CD4-positive, alpha-beta T cell treated with Interleukin-6 at 100 ng/mL for 8 hours (primary cell): ENCODE measurements at places on chromosomes 11 and 22.

GRCh38 chr22:40276996-40277823, 69.1 kb upstream of the ADSL start:
- no peak for DNase-seq

- no peak for DNase-seq
These were observed 134.3 kb downstream of the MN1 start for GRCh38 chr22:27667121-27667843.

- DNase-seq = no peak
These were observed 117.5 kb downstream of the SNX19 start for GRCh38 chr11:130798801-130799200.

GRCh38 chr22:22901578-22902218, 14.1 kb downstream of the IGLL5 start:
- no peak for DNase-seq

DNA sequence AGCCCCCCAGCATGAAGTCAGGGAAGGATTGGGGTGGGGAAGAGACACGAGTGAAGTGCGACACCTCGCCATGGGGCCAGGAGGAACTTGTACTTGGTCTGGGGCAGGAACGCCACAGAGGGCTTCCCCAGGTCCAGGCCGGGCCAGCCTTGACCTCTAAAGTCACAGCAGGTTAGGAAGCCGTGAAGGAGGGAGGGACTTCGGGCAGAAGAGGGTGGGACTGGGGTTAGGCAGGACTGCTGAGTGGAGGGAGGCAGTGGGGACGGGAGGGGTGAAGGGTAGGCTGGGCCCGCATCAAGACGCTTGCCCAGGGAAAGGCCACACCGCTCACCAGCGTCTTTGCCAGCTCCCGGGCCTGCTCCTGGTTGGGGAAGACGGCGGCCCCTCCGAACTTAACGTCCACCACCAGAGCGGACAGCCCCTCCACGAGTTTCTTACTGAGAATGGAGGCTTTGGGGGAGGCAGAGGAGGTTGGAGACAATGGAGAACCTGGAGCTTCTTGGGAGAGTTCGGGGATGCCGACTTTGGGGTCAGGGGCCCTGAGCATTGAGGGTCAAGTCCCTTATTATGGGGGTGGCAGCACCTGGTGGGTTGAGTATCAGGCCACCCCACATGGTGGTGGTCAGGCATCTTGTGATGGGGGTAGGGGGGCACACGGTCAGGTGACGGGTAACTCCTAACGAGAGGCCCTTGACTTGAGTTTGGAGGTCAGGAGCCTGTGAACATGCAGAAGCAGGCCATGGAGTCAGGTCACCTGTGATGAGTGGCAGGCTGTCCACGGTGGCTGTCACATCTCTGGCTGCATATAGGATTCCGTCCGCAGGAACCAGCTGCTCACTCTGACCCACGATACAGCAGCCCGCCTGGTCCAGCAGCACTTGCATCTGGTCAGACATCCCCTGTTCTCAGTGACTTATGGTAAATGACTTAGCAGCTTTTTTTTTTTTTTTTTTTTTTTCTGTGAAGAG, 1.7 kb upstream of the SCO2 start:
- no peak for DNase-seq

GRCh38 chr11:22432291-22433093, 94.3 kb downstream of the SLC17A6 start:
- no peak for DNase-seq

DNA sequence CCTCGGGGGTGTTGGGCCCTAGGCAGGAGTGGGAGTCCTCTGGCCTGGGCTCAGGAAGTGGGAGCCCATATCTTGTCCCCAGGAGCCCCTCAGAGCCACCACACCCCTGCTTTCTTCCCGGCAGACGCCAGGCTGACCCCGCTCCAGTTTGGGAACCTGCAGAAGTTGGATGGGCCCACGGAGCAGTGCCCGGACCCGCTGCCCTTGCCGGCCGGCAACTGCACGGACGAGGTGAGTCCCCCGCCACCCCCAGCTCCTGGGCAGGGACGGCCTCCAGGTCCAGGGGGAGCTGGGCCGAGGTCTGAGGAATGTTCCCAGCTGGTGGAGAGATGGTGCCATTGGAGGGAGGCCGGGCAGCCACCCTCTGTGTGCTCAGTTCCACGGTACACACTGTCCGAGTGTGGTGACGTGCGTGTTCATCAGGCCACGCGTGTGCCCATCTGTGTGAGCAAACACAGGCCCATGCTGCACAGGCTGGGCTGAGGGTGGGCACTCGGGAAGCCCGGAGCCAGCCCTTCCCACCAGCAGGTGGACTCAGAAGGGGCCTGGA, 4.8 kb downstream of the MUC5B start:
- DNase-seq = no peak

GRCh38 chr11:26801601-26802000, 79.7 kb upstream of the SLC5A12 start:
- DNase-seq = no peak

GRCh38 chr11:118652681-118653181, 26.7 kb downstream of the TREH start:
- no peak for DNase-seq

GRCh38 chr11:58616594-58616993, 5.9 kb upstream of the CNTF start:
- DNase-seq = no peak

- no peak for DNase-seq
These were observed 130.8 kb downstream of the WT1 start for GRCh38 chr11:32304521-32304920.

GRCh38 chr11:70913715-70914231, 338.6 kb downstream of the SHANK2 start:
- DNase-seq = no peak

DNA sequence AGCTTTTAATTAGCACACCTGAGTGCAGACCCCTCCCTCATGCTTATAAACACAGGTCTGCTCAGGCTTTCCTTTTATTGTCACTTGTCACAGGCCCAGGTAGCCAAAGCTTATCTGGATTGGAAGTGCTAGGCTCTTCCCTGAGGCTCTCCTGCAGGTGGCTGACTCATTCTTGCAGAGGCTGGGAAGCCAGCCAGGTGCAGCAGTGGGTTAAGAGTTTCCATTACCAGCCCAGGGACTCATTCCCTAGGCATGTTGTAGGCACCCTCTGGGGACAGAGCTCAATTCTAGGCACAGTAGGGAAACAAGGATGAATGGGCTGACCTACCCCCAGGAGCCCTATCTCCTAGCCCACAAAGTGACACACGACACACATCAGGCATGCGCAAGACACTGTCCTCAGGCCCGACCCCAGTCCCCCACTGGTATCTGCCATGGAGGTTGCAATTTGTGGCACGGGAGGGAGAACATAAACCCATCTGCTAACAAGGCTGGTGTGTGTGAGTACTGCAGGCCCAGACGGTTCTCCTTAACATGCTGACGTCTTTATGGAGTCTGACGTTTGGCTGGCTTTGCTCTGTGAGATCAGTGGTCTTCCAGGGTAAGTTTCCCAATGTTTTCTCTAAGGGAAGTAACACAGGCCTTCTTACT, 94.2 kb downstream of the ABTB2 start:
- DNase-seq = no peak

DNA sequence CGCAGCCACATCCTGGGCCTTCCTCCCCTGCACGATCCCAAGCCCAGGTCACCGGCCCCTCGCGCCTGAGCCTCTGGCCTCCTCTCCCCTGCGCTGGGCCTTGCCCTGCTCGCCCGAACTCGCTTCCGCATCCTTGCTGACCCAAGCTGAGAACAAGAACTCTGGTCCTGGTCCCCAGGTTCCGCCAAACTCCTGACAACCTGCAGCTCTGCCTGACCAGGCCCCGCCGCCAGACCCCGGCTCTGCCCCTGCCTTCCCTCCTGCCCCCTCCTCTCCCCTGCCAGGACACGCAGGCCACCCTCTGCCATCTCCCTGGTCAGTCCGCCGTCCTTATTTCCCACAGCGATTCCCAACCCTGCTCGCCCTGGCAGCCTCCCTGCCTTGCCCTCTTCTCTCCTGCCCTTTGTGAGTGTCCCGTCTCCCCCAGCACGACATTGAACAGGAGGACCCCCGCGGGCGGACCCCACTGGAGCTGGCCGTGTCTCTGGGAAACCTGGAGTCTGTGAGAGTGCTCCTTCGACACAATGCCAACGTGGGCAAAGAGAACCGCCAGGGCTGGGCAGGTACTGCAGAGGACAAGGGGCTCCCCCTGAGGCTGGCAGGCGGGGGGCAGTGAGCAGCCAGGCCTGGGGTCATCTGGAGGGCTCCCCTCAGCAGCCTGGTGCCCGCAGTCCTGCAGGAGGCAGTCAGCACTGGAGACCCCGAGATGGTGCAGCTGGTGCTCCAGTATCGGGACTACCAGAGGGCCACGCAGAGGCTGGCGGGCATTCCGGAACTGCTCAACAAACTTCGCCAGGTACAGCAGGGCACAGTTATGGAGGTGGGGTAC, 762 bp downstream of the ANKRD13D start:
- DNase-seq = no peak

- DNase-seq = no peak
These were observed 23.7 kb downstream of the SHANK3 start for GRCh38 chr22:50696251-50696798.

DNA sequence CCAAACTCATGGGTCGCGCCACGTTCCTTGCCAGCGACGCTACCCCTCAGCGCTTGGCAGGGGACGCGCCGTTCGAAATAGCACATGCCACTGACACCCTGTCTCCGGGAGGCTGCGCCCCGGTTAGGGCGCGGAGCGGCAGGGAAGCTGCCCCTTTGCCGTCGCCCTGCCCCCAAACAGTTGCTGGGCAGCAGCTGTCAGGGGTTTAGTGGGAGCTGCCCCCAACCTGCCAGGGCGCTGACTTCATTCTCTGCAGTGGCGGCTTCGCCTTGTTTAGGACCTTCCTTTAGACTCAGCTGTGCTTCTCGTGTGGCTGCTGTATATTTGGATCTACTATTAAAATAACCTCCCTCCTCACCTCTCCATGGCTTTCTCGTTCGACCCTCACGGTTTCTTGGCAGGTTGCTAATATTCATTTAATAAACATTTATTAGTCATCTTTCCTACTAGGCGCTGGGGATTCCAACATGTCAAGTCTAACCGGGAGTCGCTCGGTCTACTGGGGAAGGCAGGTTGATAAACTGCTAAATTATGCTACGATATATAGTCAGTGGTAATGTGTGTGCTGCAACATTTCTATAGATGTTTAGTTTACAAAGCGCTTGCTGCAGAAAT, 782 bp downstream of the TMEM109 start:
- no peak for DNase-seq

DNA sequence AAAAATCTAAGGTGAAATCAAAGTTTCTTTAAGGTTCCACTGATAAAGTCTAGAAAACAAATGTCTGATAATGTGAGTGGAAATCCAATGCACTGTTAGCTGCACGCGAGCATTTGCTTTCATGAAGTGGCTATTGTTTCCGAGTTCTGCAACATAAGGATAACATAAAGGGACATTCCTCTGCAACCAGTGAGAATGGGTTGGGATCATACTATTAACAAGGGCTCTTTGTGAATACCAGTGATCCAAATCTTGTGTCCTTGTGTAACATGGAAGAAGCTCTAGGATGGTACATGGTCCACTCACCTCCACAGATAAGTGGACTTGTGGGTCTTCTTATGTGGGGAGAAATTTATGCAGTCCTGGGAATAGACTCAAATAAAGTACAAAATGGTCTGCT, 24.6 kb downstream of the APIP start:
- no peak for DNase-seq
